ENCODE measurements at places on chromosomes 12 and 14.

- peak; percentile 47 for DNase-seq
Measured at GRCh38 chr12:70719672-70720420, 82.6 kb upstream of the PTPRB start.

DNA sequence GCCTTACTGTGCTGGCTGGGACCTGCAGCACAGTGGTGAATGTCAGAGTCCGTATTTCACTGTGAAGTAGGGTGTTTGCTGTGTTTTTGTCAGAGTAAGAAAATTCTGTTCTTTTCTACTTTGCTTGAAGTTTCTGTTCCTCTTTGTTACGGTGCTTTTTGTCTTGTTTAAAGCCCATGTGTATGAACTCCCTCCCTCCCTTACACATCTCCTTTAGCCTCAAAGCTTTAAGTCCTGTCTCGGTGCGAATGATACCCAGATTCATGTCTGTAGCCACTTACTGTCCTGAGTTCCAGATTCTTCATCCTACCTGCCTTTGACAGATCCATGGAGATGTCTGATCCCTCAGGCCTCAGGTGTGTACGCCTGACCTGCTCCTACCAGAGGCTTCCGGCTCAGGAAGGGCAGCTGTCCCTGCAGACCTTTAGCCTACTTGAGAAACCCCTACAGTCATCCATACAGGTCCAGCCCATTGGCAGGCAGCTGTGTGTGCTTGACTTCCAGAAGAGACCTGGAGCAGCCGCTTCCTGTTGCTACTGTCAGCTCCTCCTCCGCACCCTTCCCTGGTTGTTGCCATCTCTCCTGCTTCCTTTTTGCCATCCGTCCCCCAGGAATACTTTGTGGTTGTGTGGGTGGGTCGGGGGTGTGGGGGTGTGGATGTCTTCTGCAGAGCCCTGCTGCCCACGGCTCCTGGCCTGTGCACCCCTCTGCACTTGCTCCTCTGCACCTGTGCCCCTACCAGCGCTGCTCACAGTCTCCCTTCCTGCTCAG, 72.9 kb downstream of the DDX51 start:
- DNase-seq: no peak

DNA sequence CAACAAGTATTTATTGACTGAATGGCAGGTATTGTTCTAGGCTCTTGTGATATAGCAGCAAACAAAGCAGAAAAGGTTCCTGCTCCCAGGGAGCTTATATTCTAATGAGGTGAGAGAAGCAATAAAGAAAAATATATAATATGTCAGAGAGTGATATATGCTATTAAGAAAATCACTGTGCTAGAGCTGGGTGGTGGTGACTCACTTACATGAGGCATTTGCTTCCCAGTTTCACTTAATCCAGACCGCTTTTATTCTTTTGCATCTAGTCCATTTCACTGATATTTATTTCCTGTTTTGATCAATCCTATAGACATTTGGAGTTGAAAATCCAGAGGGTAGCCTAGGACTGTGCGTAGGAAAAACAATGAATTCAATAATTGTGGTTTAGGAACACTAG, 17.5 kb downstream of the TRHDE start:
- DNase-seq: no peak

- DNase-seq: no peak
Measured at GRCh38 chr12:12521044-12521485, 41.6 kb downstream of the DUSP16 start.

DNA sequence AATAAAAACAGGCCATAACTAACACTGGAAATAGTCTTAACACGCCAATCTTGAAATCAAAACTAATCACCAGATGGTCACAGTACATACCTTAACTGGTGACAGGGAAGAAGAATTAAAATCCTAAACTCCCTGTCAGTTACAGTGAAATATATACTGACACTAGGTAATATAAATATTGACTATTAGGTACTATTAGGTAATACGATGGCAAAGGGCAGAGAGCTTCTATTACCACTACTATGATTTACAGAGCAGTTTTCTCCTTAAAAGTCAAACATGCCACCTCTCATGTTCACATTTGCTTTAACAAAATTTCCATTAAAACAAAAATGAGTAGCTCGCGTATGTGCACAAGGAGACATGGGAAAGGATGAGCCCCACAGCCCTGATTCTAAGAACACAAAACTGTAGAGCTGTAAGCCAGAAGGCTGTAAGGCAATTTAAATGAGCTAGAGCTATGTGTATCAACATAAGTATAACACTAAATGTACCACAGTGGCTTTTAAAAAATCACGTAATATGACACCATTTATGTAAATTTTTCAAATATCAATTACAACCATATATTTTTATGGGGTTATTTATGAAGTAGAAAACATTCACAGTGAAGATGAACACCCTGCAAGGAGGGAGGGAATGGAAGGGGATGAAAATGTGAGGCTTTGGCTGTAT, 19.1 kb downstream of the SETD3 start:
- DNase-seq: no peak

DNA sequence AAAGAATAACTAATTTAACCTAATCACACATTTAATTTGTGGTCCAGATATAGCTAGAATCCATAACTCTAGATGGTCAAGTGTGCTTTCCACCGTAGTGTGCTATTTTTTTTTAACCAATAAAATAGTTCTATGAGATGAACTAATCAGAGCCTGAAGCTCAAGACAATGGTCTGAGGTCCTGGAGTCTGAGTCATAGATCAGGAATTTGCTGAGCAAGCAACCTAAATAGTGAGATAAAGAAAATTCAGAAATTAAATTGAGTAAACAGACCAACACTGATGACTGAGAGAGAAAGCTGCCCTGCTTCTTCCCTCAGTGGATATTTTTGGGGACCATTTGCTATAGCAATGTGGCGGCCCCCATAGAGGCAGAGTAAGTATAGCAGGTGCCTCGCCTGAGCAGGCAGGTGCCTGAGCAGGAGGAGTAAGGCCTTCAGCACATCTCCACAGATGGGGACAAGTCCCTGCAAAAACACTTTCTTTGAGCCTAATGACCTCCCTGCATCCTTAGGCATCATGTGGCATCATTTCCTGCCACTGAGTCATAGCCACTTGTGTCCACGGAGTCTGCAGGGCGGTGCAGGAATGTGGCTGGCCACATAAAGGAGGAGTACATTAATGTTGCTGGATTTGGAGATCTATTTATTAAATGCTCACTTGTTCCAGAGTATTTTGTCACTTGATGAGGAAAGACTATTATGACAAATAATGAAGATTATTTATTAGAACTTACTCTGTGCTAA, 13.9 kb upstream of the CLEC4E start:
- DNase-seq: no peak

Measured in right lobe of liver (tissue), 6 donors.